ENCODE measurements at places on chromosomes 5 and 9.

GRCh38 chr5:6322163-6322713 lies 56.1 kb downstream of the MED10 start:
- H3K36me3 ChIP-seq, result no peaks in the 10 kb centered on the region
- H3K27ac ChIP-seq, result no peak overlapping the region
- H3K27me3 ChIP-seq, result no peaks in the 10 kb centered on the region

- no peak overlapping the region for H3K27ac ChIP-seq
- DNase-seq, result no peak
- H3K27me3 ChIP-seq, result no peaks in the 10 kb centered on the region
- H3K4me3 ChIP-seq, result no peak overlapping the region
- no peaks in the 10 kb centered on the region for H3K4me1 ChIP-seq
Measured at GRCh38 chr9:32497921-32498320, 28.1 kb downstream of the RIGI start.

DNA sequence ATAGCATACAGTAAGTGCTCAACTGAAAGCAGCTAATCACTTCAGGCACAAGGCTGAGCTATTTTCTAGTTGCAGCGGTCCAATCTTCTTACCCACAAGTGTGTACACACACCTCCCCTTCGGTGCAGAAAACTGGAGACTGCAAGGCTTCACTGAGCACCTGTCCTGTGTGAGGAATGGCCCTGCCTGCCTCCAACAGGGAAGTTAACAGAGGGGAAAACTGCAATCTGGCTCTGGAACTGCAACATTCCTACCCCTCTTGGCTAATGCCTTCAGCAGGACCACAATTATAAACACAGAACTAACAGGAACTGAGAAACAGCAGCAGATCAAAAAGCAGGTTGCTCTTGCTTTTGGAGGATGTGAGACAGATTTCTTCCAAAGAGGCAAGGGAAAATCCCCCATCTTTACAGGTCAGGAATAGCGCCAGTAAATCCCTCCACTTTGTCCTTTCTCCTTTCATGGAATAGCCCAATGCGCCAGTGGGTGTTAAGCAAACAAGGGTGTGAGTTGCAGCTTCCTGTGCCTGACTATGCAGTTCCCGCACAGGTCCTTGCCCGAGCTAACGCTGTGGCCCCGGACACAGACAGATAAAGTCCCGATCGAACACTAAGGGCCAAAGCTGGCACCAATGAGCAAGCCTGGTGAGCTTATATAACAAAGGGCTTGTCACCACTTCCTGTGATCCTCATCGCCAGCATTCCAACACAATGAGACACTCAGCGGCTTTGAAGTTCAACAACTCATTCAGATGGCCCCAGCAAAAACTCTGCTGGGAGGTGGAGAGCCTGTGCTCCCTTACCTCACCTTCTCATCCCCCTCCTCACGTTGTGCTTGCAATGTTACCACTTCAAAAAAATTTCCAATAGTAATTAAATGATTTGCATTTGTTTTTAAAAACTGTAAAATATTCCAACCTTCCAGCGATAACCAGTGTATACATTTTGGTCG lies 21.5 kb downstream of the SHB start:
- H3K4me1 ChIP-seq, result peaks cover 37% of the 10 kb centered on the region
- DNase-seq, result no peak
- peak overlapping the region; percentile 76 for H3K27ac ChIP-seq
- H3K27me3 ChIP-seq, result no peaks in the 10 kb centered on the region
- H3K4me3 ChIP-seq, result peak overlapping the region; percentile 32
- no peaks in the 10 kb centered on the region for H3K36me3 ChIP-seq

- no peak overlapping the region for H3K27ac ChIP-seq
- no peak overlapping the region for H3K4me3 ChIP-seq
- no peaks in the 10 kb centered on the region for H3K27me3 ChIP-seq
- no peak for DNase-seq
Measured at GRCh38 chr5:23440703-23441102, 66.7 kb upstream of the PRDM9 start.

DNA sequence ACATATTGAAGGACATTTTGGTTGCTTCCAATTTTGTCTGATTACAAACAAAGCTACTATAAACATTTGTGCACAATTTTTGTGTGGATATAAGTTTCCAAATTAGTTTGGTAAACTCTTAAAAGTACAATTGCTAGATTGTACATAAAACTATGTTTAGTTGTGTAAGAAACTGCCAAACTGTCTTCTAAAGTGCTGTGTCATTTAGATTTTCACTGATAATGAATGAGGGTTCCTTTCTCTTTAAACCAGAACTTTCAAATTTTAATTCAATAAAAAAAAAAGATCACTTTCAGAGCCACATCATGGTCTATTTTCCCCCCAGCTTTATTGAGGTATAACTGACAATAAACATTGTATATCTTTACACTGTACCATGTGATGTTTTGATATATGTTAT lies 74.0 kb upstream of the TRPC7 start:
- H3K4me3 ChIP-seq, result no peak overlapping the region
- H3K27ac ChIP-seq, result no peak overlapping the region
- H3K27me3 ChIP-seq, result no peaks in the 10 kb centered on the region
